ENCODE measurements at places on chromosomes 11 and 22.

- DNase-seq, result no peak
These were observed 441.6 kb downstream of the DYNC2H1 start for GRCh38 chr11:103550811-103551210.

DNA sequence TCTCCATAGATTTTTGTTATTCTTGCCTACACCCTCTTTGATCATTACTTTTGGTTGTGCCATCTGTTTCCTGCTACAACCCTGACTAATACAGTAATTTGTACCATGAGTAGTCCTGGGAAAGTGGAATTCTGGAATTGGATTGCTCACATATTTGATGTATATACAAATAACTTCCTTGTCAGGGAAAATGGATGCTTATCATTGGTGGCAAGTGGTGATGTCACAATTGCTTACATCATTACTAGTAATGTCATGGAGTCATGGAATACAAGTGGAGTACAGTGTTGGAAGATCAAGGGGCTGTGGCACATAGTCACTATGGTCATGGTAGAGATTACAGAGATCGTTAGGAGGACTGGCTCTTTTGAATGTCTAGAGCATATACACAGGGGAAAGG is 24.4 kb downstream of the AASDHPPT start:
- no peak for DNase-seq

DNA sequence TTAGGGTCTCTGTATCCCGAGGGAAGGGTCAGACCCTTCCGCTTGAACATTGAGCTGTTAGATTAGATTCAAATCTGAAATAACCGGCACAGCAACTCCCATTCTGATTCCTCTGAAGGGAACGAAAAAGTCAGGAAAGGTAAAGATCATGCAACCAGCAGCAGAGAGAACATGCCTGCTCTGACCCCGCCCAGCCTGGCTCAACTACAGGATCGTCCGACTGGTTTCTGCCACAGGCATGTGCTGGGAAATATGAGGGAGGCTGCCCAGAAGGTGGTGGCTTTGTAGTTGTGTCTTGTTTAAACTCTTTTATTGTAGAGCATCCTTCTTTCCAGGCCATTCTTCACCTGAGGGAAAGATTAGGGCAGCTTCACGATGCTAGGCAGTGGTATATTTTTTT is 5.0 kb upstream of the MTNR1B start:
- DNase-seq, result no peak

DNA sequence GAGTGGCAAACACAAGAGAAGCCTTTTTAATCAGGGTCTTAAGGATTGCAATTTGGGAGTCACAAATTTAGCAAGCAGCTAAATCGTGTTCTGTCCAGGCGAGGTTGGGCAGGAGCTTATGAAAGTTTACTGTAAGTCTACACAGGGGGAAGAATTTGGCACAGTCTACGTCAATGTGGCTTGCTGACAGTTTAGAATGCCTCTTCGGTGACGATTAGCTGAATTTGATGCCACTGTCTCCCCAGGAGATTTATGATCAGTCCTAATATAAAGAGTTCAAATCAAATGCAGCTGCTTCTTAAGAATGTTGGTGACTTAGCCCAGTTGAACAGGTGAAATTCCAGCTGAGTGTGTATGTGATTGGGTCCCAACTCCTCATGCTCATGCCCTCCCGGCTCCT is 114.1 kb upstream of the CLPB start:
- no peak for DNase-seq

- DNase-seq, result no peak
These were observed 19.1 kb downstream of the MIF start for GRCh38 chr22:23913306-23913660.

GRCh38 chr11:3996651-3997050 is 97.9 kb upstream of the RRM1 start:
- no peak for DNase-seq

- DNase-seq, result no peak
These were observed 68.5 kb upstream of the CSNK2A3 start for GRCh38 chr11:11421509-11421908.

GRCh38 chr11:44889266-44889665 is 61.4 kb downstream of the TP53I11 start:
- no peak for DNase-seq

GRCh38 chr11:45091563-45092403 is 54.7 kb upstream of the PRDM11 start:
- no peak for DNase-seq

DNA sequence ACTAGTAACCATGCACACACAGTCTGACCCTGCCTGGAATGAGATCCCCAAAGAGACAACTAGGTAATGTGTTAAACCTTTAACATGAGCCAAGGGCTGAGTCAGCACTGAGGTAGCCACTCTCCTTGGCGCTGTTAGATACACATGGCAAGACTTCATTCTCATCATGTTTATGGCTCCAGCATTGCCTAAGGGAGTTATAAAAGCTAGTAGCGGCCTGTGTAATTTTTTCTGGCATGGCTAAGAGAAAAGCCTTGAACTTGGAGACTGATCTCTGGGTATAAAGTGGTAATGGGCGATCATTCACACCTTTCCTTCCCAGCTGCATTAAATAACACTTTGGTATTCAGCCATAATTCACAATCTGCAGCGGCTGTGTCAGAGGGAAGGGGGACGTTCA is 779.7 kb upstream of the LRRC4C start:
- no peak for DNase-seq

- DNase-seq, result no peak
These were observed 10.7 kb upstream of the SMIM38 start for GRCh38 chr11:69145050-69145380.

- no peak for DNase-seq
These were observed 92.6 kb downstream of the DEPDC5 start for GRCh38 chr22:31846161-31847115.

- no peak for DNase-seq
These were observed 56.3 kb downstream of the BCR start for GRCh38 chr22:23236440-23237184.
